ENCODE measurements at places on chromosomes 7 and 10.

DNA sequence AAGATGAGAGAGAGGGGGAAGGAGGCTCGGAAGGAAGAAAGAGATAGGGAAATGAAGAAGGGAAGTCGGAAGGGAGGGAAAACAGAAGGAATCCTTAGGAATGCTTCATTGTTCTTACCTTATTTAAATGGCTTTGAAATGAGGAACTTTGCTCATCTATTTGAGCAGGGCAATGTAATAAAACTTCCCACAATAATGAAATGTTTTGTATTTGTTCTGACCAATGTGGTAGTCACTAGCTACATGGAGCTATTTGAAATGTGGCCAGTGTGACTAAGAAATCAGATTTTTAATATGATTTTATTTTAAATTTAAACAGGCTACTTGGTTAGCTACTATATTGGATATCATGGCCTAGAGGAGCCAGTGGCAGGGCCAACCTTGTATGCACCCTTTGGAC is 510.6 kb downstream of the HTR7 start:
- no peak for DNase-seq

DNA sequence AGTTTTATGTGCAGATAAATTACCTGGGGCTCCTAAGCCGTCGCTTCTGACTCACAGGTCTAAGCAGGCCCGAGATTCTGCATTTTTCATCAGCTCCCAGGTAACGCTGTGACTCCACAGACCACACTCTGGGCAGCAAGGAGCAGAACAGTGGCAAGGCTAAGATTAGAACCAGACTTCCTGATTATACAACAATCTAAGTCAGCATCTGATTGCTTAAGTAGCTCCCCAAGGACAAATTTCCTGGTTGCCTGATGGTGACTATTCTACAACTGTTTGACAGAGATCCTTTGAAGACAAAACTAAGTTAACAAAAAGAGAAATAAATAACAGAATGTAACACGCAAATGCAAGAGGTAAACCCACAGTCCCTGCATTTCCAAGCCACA is 69.0 kb downstream of the CREB3L2 start:
- no peak for DNase-seq

GRCh38 chr7:97018126-97018601 is 6.5 kb downstream of the DLX5 start:
- DNase-seq, result no peak

GRCh38 chr10:75403939-75404814 is 2.6 kb upstream of the ZNF503 start:
- DNase-seq, result no peak

DNA sequence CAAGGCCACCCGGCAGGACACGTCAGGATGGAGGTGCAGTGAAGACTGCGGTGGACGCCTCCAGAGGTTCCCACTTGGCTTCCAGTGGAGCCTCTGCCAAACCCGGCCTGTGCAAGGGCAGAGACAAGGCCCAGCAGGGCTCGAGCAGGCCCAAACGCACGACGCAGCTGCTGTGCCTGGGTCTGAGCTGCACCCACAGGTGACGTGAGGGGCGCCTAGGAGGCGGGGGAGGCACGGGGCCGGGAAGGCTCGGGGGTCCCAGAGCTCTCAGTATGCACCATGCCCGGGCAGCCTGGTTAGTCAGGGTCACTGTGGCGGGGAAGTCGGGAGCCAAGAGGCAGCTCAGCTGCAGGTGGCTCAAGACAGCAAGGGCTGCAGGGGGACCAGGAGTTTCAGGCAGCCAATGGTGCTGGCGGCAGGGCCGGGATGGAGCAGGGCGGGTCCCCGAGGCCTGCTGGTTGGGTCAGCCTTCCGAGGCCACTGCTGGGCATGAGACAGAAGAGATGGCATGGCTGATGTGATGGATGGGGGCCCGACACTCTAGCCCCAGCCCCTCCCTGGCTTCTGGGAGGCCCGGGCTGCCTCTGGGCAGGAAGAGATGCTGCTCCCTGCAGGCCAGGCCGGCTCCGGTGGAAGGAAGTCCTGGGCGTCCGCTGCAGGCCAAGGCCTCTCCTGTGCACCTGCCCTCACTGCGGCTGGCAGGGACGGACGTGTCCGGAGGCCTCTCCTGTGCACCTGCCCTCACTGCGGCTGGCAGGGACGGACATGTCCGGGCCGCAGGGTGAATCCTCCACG is 72.2 kb upstream of the CFAP46 start:
- no peak for DNase-seq

- peak; percentile 80 for DNase-seq
These were observed 83.0 kb upstream of the DUSP5 start for GRCh38 chr10:110414548-110415309.

DNA sequence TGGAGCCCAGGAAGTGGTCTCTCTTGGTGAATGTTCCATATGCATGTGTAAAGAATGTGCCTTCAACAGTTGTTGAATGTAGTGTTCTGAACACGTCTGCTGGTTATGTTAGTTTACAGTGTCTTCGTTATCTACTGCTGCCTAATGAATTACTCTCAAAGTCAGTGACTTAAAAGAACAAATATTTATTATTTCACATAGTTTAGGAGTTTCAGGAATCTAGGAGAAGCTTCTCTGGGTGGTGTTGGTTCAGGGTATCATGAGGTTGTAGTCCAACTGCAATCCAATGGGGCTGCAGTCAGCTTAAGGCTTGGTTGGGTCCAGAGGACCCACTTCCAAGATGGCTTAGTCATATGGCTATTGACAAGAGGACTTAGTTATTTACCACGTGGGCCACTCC is 36.6 kb upstream of the IGFBP3 start:
- no peak for DNase-seq

GRCh38 chr7:131691454-131692130 is 135.2 kb upstream of the PODXL start:
- DNase-seq, result no peak

- no peak for DNase-seq
These were observed 5.2 kb upstream of the HOXA2 start for GRCh38 chr7:27107391-27108381.

GRCh38 chr10:100826983-100827818 is 81.8 kb downstream of the PAX2 start:
- DNase-seq, result no peak

DNA sequence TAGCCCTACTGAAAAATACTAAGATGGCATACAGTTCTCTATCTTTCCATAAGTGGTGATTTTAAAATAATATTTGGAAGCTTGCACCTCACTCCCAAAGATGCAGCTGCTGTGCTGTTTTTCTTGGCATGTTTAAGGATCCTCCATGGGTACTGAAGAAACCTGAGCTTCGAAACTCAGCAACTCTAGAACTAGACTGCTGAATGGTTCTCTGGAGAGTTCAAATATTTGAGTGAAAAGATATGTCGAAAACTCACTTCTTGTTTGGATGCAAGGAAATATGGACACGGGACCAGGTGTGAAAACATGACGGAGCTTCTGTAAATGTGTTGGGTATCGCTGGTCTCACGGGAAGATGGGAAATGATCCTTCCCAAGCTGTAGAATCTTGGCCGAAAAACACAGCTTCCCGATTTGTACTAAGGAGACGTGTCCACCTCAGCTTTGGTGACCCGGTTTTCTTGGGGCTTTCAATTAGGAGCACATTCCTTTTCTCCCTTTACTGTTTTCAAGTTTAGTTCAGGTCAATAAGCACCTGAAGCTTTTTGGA is 543.8 kb upstream of the NRP1 start:
- no peak for DNase-seq

GRCh38 chr10:34962866-34963265 is 127.3 kb downstream of the CUL2 start:
- DNase-seq, result no peak

DNA sequence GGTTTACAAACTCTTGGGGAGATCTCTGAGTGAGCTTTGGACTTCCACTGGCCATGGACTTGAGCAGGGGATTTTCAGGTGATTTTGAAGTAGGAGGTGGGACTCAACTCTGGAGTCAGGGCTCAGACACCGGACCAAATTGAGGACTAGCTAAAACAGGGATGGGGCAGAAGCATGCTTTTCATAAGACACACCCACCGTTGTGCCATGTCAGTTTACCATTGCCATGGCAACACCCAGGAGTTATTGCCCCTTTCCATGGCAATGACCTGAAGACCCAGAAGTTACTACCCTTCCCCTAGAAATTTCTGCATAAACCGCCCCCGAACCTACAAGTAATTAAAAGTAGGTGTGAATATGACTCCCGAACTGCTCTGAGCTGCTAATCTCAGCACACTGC is 320.7 kb downstream of the GRID1 start:
- no peak for DNase-seq

- no peak for DNase-seq
These were observed 33.9 kb upstream of the COL13A1 start for GRCh38 chr10:69767793-69768192.

DNA sequence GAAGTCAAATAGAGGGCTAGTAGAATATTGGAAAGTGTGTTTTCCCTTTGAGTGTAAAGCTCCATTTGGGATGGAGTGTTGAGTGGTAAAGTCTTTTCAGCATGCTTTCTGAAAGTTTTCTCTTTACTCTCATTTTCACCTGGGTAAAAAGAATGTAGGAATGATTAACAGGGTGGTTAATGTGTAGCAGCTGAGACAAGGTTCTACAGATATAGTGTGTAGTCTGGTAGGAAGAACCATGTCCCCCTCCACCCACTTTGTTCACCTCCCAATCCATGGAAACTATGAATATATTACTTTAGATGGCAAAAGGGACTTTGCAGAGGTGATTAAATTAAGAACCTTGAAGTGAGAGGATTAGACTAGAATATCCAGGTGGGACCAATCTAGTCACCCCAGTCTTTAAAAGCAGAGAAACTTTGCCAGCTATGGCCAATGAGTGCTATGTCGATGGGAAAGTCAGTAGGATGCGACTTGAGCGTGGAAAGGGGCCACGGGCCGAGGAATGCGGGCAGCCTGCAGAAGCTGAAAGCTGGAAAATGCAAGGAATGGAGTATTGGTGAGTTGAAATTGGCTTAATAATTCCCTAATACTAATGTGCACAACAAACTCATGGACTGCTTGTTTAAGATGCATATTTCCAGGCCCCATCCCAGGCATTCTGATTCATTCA is 166.3 kb upstream of the AHR start:
- DNase-seq, result no peak

GRCh38 chr7:132825932-132826835 is 249.9 kb upstream of the PLXNA4 start:
- no peak for DNase-seq

- no peak for DNase-seq
These were observed 91.6 kb downstream of the HECW1 start for GRCh38 chr7:43204081-43204480.

DNA sequence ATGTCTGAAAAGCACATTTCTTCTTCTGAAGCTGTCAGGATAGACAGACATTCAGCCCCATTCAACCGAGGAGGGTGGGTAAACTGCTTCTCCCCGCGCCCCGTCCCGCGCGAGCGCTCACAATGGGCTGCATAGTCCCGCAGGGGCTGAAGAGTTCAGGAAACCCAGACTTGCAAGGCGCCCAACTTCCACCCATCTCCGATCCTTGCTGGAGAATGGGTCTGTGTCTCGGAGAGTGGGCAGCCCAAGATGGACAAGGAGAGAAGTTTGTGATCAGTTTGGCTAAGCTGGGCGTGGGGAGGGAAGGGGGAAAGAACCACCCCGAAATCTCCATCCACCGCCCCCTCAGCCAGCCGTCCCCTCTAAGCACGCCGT is 686 bp downstream of the AASS start:
- no peak for DNase-seq

DNA sequence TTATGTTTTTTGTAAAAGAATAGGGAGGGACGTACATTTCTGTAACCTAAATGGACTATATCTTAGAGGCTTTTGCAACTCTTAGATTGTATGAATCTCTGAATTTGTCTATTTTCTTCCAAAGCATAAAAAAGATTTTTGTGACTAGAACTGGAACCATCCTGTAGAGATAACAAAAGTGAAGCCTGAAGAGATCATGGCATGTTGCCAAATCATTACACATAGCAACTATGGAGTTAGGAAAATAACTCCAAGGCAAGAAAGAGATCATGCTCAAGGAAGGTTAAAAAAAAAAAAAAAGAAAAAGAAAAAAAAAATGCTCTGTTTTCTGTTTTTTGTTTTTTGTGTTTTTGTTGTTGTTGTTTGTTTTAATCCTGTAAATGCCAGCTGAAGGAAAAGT is 567.7 kb upstream of the ZWINT start:
- no peak for DNase-seq

- no peak for DNase-seq
These were observed 115.6 kb downstream of the TSPAN12 start for GRCh38 chr7:120742372-120742771.

- no peak for DNase-seq
These were observed 132.7 kb downstream of the ICA1 start for GRCh38 chr7:8129318-8129659.

DNA sequence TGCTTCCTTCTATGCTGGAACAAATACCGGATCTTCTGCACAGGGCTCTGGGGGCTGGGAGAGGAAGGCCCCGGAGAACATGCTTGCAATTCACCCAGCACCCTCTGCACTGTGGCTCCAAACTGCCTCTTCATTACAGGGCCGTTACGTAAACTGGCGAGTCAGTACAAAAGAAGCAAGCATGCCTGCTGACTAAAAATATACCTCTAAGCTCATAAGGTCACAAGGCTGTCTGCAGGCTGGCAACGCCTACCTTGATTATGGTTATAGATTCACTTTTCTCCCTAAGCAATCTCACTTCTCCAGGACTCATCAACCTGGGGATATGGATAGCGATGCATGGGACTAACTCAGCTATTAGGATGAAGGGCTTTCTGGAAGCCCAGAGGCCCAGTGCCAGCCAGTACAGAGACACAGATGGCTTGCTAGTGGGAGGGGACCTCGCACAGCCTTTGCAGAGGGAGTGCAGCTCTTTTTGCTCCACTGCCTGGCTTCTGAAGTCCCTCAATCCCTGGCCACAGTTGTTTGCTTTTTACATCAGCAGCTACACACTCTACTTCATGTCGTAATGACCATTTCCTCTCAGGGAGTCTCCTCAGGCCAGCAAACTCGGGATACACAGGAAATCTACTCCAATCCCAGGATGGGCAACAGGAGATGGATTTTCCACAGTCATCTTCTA is 96.1 kb downstream of the SH3PXD2A start:
- no peak for DNase-seq

- DNase-seq, result no peak
These were observed 77.4 kb downstream of the PON1 start for GRCh38 chr7:95246831-95247370.

GRCh38 chr10:73117976-73118743 is 7.9 kb downstream of the NUDT13 start:
- no peak for DNase-seq

DNA sequence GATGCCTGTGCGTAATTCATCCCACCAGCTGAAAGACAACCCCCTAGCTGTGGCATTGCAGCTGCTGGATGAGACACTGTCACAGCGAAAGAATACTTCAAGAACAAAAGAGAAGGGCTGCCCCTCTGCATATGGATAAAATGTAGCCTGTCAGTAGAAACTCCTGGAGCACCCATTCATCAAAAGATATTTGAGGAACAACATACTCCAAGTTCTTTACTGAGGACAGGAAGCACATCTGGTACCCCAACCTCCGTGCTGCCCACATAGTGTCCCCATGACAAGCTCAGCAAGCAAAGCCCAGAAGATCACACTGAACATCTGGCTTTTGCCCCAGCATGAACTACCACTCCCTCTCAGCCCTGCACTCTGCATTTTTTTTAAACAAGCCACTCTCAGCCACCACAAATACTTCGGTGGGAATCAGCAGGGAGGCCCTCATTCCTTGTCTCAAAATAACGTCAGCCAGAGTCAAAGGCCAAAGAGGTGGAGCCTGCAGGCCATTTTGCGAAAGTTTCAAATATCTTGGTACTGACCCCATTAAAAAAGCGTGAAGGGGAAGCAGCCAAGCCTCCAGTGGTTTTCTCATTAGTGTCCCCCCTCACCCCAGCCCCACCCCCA is 1.7 kb downstream of the CREB3L2 start:
- no peak for DNase-seq
